Spleen (tissue), 13 donors: ENCODE measurements at places on chromosomes 2 and 18. TPM values are rescaled to one million over a fixed set of nuclear protein-coding genes. Genes with fewer than 3 reads are reported as not detected.
A peak's percentile ranks its signal among the peaks of the same experiment; 100 is the strongest.

AGFG1 gene
- total RNA-seq: 52.5 TPM

- no peak overlapping the region for H3K4me3 ChIP-seq
- peaks cover 79% of the 10 kb centered on the region for H3K4me1 ChIP-seq
- no peak overlapping the region for H3K27ac ChIP-seq
- H3K36me3 ChIP-seq: peaks cover 7% of the 10 kb centered on the region
Measured at GRCh38 chr2:60472041-60472440, 81.4 kb downstream of the BCL11A start.

DNA sequence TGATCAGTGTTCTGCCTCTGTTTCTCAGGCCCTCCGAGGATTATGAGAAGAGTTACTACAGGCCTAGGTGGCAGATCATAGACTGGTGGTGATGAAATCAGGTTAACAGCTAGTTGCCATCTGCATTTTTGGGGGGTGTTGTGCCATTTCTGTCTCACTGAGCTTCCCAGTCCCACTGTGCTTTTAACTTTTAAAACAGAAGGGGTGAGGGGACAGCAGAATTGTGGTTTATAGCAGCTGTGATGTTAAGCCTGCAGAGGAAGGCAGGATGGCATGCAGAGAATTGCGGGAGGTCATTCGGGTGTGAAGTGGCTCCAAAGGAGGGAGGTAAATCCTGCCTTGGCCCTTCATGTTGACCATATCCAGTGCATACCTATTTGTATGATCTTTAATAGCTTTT is 5.0 kb downstream of the CAB39 start:
- DNase-seq: no peak
- no peaks in the 10 kb centered on the region for H3K27me3 ChIP-seq
- no peak overlapping the region for H3K4me3 ChIP-seq
- H3K36me3 ChIP-seq: no peaks in the 10 kb centered on the region
- peaks cover 76% of the 10 kb centered on the region for H3K4me1 ChIP-seq
- H3K27ac ChIP-seq: peak overlapping the region; percentile 53

- H3K27me3 ChIP-seq: no peaks in the 10 kb centered on the region
- no peaks in the 10 kb centered on the region for H3K36me3 ChIP-seq
- H3K27ac ChIP-seq: peak overlapping the region; percentile 48
- DNase-seq: no peak
- no peak overlapping the region for H3K4me3 ChIP-seq
Measured at GRCh38 chr2:195575016-195575415, 82.0 kb upstream of the SLC39A10 start.

- peak overlapping the region; percentile 32 for H3K27ac ChIP-seq
- H3K36me3 ChIP-seq: no peaks in the 10 kb centered on the region
- H3K4me3 ChIP-seq: no peak overlapping the region
- peaks cover 98% of the 10 kb centered on the region for H3K4me1 ChIP-seq
- H3K27me3 ChIP-seq: no peaks in the 10 kb centered on the region
Measured at GRCh38 chr18:75226286-75226955, 15.8 kb downstream of the TSHZ1 start.

GRCh38 chr18:62102221-62102620 is 84.6 kb downstream of the PIGN start:
- no peak overlapping the region for H3K27ac ChIP-seq
- no peak for DNase-seq
- no peaks in the 10 kb centered on the region for H3K27me3 ChIP-seq
- peaks cover 59% of the 10 kb centered on the region for H3K36me3 ChIP-seq
- H3K4me1 ChIP-seq: no peaks in the 10 kb centered on the region
